Activated T-cell treated with anti-CD3 and anti-CD28 coated beads for 48 hours (primary cell): ENCODE measurements at places on chromosomes 7 and 10.

GRCh38 chr7:94832051-94832450 is 75.3 kb upstream of the PPP1R9A start:
- DNase-seq: no peak

DNA sequence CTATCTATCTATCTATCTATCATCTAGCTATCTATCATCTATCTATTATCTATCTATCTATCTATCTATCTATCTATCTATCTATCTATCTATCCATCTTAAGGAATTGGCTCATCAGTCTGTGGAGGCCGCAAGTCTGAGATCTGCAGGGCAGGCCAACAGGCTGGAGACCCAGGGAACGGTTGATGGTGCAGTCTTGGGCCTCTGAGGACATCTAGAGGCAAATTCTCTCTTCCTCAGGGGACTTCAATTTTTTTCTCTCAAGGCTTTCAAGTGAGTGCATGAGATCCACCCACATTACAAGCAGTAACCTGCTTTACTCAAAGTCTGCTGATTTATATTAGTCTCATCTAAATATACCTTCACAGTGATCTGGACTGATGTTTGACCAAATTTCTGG is 197.0 kb downstream of the GLRX3 start:
- no peak for DNase-seq

- DNase-seq: no peak
Measured at GRCh38 chr7:129370812-129371211, 63.4 kb upstream of the STRIP2 start.

- DNase-seq: no peak
Measured at GRCh38 chr10:123391275-123392028, 237.2 kb downstream of the BUB3 start.

DNA sequence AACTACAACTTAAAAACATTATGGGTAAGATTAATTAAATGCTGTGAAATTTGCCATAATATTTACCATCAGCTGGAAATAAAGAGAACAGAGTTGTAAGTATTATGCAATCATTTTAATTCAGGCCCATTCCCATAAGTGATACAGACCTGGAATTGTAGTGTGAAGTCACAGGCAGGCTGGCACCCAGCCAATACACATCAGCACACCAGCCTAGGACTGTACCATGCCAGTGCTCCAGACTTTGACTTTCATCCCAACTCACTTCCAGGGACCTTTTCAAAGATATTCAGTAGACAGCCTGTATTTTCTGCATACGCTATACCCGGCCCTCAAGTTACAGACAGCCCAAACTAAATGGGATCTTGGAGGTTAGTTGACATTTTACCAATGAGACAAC is 143.3 kb downstream of the TES start:
- DNase-seq: no peak

- no peak for DNase-seq
Measured at GRCh38 chr10:60257767-60258428, 131.8 kb downstream of the ANK3 start.

DNA sequence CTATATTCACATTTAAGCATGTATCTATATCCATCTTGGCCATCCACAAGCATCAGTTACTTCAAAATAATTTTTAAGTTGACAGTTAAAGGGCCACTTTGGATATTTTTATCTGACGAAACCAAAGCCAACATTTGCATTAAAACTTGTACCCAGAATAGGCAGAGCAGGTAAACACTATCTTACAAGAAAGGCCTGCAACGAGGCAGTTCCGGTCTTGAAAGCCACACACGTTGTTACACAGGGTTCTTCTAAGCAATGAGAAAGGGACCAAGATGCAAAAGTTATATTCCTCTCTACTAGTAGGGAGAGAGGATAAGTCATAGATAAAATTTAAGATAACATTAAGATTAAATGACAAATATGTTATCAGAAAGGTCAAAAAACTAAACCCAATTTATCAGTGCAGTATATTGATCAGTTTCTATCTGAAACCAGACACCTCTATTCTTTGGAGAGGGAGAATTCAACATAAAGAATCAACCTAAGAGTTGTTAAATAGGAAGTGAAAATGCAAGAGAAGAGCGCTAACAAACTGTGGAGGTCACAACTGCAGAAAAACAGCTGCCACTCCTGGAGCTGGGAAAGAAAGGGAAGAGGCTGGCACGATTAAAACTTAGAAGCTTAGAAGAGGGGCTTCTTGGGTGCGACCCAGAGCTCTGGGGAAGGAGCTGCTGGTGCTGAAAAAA is 701.3 kb downstream of the TNS3 start:
- no peak for DNase-seq

- no peak for DNase-seq
Measured at GRCh38 chr10:79137300-79137756, 68.6 kb downstream of the ZMIZ1 start.

GRCh38 chr7:67346126-67346525 is 349.5 kb downstream of the TYW1 start:
- no peak for DNase-seq

DNA sequence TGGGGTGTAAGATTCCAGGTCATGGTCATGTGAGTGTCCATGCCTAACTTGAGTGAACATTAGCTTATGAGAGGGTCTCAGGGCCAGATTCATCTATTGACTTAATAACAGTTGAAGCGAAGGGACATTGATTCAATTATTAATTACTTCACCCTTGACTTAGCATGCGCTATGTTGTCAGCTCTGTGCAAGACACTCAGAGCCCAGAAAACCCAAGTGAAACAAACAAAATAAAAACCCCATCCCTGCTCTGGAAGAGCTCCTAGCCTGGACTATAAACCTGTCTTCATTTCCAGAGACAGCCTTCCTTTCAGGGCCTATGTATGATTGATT is 66.0 kb upstream of the TNS3 start:
- no peak for DNase-seq

DNA sequence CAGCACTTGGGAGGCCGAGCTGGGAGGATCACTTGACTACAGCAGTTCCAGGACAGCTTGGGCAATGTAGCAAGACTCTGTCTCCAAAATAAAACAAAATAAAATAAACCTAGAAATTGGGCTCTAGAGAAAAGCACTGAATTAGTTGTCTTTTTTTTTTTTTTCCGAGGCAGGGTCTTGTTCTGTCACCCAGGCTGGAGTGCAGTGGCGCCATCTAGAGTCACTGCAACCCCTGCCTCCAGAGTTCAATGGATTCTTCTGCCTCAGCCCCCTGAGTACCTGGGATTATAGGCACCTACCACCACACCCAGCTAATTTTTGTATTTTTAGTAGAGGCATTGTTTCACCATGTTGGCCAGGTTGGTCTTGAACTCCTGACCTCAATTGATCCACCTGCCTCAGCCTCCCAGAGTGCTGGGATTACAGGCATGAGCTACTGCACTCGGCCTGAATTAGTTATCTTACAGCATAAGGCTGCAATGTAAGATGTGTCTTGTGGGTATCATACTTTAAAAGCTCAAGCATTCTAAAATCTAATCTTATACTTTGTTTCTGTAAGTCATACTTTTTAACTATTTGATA is 12.8 kb downstream of the MEIG1 start:
- DNase-seq: peak; percentile 30

DNA sequence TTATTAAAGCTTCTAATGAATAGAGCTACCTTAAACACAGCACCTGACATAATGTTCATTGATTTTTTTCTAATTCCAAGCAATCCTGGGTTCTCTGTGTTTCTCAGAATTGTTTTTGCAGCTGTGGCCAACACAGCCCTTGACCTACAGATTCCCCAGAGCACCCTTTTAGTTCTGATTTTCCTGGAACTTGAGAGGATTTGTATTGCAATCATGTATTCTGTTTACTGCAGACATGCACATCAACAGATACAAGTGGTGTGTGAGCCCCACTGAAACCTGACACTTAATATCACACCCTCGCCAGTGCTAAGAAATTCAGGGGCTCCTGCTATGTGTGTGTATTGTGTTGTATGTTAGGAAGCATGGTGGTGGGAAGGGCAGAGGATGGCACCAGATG is 344.2 kb upstream of the POM121L12 start:
- no peak for DNase-seq

DNA sequence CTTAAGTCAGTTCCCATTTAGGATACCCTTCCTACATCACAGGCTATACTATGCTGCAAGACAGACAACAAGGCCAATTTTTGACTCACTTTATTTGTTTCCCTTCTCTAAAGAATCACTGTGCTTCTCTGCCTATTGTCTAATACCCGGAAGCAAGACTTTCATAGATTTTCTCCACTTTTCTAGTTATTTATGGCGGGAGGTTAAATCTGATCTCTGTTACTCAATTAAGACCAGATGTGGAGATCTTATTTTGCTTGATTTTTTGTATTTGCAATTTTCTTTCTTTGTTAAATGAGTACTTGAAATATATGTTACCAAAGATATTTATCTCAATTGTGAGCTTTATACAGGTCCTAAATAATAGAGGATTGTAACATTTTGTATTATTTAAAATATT is 511.5 kb downstream of the ATRNL1 start:
- no peak for DNase-seq
